Activated T-cell treated with anti-CD3 and anti-CD28 coated beads for 48 hours (primary cell): ENCODE measurements at places on chromosomes 11 and 22.

DNA sequence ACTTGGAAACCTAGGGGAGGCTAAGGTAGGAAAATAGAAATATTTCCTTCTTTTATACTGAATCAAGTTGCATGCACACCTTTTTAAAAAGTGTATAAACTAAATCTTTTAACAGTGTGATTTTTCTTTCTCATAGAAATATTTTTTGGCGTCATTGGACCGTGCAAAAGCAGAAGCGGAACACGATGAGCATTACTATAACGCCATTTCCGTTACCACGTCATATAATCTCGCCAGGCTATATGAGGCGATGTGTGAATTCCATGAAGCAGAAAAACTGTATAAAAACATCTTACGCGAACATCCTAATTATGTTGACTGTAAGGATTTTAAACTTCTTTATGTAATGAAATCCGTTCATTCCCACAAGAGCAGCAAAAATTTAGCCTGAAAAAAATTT is 13.4 kb downstream of the CTR9 start:
- no peak for DNase-seq

DNA sequence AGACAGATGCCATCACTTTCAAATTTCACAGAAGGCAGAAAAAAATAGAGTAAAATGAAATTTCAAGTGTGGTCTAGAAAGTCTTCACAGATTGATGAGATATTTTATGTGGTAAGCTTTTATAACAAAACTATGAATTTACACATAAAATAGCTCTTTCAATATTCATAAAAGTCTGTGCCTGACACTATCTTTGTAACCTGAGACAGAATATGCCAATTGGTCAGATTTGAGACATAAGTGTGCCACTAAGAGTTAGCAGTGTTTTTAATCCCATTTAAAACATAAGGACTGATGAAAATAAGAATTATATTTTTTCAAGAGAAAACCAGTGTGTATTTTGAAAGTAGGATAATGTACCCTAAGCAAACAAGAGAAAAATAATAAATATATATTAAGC is 769.5 kb upstream of the LUZP2 start:
- DNase-seq = no peak

- no peak for DNase-seq
Observed at GRCh38 chr11:2002042-2002776, 4.6 kb upstream of the H19 start.

- no peak for DNase-seq
Observed at GRCh38 chr22:50084080-50084477, 1.1 kb downstream of the MLC1 start.

- no peak for DNase-seq
Observed at GRCh38 chr11:107250017-107250416, 207.6 kb downstream of the CWF19L2 start.

GRCh38 chr11:65552388-65552951 is 5.7 kb downstream of the LTBP3 start:
- no peak for DNase-seq

DNA sequence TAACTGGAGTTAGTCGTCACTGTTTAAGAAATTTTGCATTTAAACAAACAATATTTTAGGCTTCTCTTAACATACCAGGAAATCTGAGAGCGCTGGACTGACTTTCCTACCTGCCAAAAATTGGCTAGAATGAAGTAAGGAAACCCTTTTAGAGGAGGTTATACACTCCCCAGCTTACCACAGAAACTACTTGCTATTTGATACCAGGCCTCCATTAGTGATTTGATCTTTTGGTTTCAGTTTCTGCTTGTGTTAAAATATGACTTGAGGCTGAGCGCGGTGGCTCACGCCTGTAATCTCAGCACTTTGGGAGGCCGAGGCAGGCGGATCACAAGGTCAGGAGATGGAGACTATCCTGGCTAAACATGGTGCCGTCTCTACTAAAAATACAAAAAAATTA is 419.9 kb downstream of the LRRC4C start:
- no peak for DNase-seq

DNA sequence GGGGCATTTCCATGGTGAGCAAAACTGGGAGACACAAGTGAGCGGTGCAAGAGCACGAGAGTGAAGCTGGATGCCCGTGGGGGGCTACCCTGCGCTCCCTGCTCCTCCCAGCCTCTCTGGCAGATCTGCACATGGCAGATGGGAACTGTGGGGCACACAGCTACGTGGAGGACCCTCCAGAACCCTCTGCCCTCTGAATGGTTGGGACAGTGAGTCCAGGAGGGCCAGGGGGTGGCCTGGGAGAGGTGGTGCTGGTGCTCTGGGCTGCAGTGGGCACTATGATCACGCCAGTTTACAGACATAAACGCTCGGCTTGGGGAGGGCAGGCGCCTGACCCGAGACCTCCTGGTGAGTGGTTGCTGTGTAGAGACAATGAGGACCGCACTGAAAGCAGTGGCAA is 205.9 kb downstream of the CTTN start:
- DNase-seq = no peak
